Activated CD8-positive, alpha-beta T cell treated with anti-CD3 and anti-CD28 coated beads for 36 hours (primary cell): ENCODE measurements at places on chromosomes 11 and 22.
A peak's percentile ranks its signal among the peaks of the same experiment; 100 is the strongest.

- DNase-seq, result no peak
Measured at GRCh38 chr11:1011320-1011698, 25.2 kb downstream of the MUC6 start.

- no peak for DNase-seq
Measured at GRCh38 chr11:116631201-116631600, 141.6 kb downstream of the BUD13 start.

- DNase-seq, result peak; percentile 42
Measured at GRCh38 chr22:45310331-45310976, 720 bp downstream of the FAM118A start.

- DNase-seq, result no peak
Measured at GRCh38 chr11:22795914-22796313, 33.7 kb downstream of the SVIP start.

- DNase-seq, result no peak
Measured at GRCh38 chr11:107102692-107103477, 84.6 kb upstream of the GUCY1A2 start.

GRCh38 chr11:15483205-15483604 lies 368.5 kb downstream of the INSC start:
- DNase-seq, result no peak

DNA sequence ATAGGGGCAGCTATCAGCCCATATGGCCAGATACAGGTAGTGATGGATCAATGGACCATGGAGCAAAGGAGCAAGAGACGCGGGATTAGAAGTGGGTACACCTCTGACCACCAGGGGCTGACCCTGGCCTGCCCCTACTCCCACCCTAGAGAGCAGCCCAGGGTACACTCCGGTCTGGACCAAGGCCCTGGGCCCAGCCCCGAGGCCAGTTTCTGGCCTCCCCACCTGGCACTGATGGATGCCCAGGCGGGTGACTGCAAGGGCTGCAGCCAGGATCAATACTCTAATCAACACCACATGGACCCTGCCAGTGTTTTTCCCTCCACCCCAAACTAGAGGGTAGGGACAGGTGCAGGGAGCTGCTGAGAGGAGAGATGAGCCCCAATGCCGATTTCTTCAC lies 74.1 kb upstream of the NECTIN1 start:
- no peak for DNase-seq

- DNase-seq, result no peak
Measured at GRCh38 chr11:70741085-70741484, 342.8 kb downstream of the CTTN start.

DNA sequence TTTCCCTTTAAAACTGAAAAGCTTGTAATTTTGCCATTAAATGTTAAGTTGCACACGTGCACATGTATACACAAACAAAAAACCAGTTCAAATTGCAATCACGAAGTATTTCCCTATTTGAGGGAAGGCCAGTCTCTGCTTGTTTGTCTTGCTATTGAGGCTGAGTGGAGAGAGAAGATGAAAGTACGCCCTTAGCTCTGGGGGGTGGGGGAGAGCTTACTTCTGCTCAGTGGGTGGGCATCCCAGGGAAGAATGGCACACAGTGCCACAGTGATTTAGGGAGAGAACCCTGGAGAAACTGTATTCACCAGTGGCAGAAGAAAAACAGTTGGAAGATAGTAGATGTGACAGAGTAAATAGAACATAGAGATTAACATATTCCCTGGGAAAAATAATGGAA lies 8.7 kb downstream of the YAP1 start:
- DNase-seq, result no peak

DNA sequence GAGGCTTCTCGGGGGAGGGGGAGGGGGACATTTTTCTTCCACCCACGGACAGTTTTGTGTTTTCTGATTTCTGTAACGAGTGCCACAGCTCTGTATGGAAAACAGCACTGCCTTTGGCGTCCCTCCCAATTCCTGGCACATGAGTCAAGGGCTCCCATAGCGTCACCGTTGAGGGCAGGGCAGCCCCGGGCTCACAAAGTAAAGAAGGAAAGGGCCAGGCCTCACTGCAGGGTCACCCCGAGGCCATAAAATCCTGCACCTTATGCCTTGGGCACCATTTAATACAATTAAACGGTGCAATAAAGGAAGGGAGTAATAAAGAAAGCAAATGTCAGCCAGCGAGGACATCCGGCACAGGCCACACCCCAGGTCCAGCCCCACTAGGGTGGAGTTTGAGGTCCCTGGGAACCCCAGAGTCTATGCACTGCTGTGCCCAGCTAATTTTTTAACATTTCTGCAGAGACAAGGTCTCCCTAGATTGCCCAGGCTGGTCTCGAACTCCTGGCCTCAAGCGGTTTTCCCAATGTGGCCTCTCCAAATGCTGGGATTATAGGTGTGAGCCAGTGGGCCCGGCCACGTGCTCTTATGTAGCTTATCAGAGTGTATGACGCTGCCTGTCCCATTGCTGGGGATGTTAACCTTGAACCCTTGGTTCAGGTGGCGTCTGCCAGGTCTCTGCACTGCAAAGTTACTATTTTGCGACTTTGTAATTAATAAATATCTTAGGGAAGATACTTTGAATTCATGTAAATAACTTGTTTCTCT lies 13.6 kb upstream of the MUC2 start:
- DNase-seq, result no peak

GRCh38 chr11:43518408-43519160 lies 159.9 kb downstream of the TTC17 start:
- peak; percentile 16 for DNase-seq

GRCh38 chr11:134240592-134240991 lies 12.6 kb downstream of the THYN1 start:
- no peak for DNase-seq

DNA sequence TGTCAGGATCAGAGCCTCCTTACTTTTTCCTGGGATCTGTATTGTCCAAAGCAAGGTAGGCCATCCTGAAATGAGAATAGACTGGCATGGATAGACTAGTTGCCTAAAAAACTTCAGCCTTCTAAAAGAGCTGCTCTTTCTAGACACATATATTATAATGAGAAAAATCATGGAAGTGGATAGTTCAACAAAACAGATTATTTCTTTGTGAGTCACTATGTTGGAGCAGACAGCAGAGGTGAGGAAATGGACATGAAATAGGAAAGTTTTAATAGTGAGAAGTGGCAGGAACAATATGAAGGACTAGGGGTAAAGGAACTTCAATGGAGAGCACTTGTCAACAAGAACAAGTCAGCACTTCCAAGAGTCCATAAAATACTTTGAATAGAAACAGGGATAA lies 101.9 kb upstream of the ANO3 start:
- no peak for DNase-seq

GRCh38 chr11:8341996-8342395 lies 78.3 kb upstream of the LMO1 start:
- no peak for DNase-seq

GRCh38 chr11:123510579-123510905 lies 80.5 kb downstream of the GRAMD1B start:
- no peak for DNase-seq

DNA sequence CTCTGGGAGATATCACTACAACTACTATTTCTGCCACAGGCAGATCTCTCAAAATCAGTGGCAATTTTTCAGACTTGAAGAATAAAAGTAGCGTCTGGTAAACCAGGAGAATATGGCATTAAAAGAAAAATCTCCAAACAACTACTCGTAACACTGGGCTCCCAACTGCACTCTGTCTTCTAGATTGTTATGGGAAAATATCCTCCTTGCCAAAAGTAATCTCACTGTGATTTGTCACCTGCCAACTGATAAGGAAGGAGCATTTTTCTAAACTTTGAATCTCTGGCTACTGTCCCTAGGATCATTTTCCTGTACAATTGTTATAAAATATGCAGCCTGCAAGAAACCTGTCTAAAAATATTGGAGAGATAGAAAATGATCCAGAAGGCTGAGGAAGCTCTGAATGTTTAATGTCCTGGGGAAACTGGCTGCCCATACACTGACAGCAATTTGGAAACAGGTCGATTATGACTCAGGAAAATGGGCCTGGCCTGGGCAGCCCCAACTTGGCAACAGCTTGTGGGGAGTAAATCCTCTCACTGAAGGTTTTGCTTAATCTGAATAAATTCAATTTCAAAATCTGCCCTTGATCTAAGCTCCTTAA lies 90.5 kb upstream of the DBX1 start:
- DNase-seq, result no peak
